ENCODE measurements at places on chromosomes 3 and 15. TPM values are rescaled to one million over a fixed set of nuclear protein-coding genes. Genes with fewer than 3 reads are reported as not detected.

ABI3BP gene
- total RNA-seq = 37.1 TPM

IFT122 gene
- 30.5 TPM for total RNA-seq

SNRK gene
- total RNA-seq = 59.1 TPM

DNA sequence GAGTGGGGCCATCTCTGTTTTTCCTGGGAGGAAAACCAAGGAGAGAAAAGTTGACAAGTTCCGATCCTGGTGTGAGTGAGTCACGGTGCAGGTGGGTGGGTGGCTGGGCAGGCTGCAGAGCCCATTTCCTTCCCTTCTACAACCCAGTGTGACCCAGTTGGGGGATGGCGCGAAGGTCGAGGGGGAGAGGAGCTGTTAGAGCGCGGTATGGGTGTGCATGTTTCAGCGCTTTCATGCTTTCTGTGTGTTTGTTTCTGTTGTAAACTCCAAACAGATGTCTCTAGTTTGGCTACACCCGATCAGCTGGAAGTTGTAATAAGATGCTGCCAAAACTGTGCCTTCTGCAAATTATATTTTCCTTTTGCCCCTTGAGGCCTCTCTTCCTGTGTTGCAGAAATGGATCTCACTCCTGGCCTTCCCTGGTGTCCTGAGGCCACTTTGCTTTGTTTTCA is 3.8 kb downstream of the FAM43A start:
- no peak for DNase-seq

GRCh38 chr3:150259526-150260397 is 148.3 kb upstream of the TSC22D2 start:
- no peak for DNase-seq

Data from mesenteric fat pad (tissue), 1 donor.